ENCODE measurements at places on chromosomes 16 and 17.

- DNase-seq, result no peak
These were observed 281.1 kb downstream of the MAP2K6 start for GRCh38 chr17:69695646-69696045.

- DNase-seq, result no peak
These were observed 218.3 kb downstream of the CDH13 start for GRCh38 chr16:82845116-82845515.

GRCh38 chr16:85027958-85028684, 526 bp downstream of the KIAA0513 start:
- no peak for DNase-seq

DNA sequence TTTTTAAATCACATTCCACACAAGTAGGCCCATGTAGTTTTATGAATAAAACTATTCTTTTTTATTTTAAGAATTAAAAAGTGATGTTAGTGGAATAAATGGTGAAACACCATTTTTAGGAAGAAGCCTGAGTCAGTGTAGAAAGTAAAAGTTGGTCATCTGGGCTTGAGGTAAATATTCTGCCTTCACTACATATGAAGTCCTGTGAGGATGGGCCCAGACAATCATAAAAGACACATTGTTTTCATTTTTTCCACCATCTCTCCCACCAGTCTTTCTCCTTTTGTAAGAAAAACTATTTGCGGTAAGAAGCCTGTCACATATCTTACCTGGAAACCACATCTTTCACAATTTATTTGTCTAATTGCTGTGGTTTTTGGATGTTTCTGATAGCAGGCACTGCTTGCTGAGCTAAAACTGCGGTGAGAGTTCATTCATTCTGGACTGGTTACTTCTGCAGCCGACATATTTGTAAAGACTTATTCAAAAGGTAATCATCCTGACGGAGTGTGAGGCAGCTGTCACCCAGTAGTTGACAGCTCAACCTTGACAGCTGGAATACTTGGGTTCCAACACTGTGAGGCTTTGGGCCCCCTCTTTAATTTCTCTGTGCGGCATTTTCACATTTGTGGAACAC, 10.6 kb upstream of the RFFL start:
- DNase-seq, result peak; percentile 24

DNA sequence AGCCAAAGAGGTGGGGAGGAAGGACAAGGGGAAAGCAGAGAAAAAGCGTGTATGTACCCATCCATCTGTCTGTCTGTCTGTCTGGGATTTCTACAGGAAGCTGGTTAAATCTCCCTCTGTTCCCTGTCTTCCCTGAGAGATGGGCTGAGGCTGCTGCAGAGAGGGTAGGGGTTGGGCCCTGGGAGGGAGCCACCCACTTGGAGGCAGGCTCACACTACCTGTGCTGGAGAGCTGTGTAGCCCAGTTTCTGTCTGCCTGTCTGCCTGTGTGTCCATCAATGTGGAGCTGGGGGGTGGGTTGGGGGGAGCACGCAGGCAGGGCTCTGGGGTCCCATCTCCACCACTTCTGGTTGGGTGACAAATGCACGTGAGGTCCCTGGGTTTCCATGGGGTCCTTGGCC, 18.6 kb upstream of the C17orf113 start:
- peak; percentile 33 for DNase-seq

GRCh38 chr16:70803319-70803718, 2.4 kb upstream of the VAC14 start:
- no peak for DNase-seq

DNA sequence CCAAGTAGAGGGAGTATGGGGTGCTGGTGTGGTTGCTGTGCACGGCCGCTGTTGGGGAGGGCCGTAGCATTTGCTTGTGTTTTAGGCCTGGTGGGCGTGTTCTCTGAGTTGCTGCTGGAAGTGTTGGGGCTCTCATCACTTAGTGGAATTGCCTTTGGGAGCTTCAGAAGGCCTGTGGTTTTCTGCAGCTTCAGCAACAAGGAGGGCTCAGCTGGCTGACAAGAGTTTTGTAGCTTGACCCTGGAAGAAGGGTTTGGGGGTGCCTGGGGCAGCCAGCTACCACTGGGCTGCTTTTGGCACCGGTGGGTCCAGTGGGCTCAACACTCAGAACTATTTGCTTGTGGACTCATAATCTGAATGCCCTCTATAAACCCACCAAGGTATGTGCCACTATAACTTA, 30.9 kb downstream of the HAPSTR1 start:
- no peak for DNase-seq

DNA sequence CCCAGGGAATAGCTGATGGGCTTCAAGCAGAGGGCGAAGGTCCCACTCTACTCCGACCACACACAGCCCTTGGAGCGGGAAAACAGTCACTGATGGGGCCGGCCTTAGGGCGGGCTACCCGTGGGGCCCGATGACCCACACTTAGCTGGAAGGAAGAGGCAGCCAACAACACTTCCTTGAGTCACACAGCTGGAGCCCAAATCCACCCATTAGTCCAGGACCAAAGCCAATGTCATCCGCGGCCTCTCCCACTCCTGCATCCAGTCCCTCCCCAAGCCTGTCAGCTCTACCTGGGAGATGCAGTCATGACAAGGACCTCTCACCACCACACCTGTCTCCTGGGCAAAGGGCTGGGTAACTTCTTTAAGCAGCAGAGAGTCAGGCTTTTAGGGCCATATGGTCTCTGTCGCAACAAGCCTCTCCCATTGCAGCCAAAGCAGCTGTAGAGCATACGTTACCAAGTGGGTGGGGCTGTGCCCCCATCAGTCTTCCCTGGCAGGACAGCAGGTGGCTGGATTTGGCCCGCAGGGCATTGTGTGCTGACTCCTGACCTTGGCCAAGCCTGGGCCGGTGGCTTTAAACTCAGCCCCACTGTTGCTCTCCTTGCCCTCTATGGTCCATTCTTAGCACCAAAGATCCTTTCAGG, 110.7 kb downstream of the SOCS1 start:
- no peak for DNase-seq

DNA sequence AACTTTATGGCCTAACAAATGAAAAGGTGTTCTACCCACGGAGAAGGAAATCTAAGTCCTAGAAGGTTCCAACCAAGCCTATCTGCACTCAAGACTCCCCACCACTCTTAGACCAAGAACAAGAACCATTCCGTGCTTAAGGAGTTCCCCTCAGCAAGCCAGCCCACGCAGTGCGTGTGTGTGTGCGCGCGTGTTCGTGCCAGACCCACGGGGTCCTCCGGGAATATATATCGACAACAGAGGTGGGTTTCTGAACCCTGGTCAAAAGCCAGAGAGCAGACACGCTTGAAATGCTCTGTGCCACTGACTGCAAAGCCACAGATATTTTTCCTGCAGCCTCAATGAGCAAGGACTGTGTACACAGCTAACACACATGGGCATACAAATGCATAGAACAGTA, 70.7 kb downstream of the SLC39A11 start:
- no peak for DNase-seq

DNA sequence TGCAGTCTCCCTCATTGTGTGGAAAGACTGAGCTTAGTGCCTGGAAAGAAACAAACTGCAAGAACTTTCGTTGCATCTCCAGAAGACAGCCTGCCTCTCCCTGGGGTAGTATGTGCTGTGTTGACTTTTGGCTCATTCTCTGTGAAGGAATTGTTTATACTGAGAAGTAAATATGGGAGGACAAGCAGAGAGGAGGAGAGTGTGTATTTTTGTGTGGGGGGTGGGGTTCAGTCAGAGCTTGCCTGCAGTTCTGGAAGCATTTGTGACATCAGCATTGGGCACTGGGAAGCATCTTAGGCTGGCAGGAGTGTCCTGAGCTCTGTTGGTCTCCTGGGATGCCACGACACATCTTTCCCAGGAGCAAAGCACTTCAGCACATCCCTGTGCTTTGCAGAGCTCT, 147.9 kb downstream of the HS3ST3B1 start:
- no peak for DNase-seq

DNA sequence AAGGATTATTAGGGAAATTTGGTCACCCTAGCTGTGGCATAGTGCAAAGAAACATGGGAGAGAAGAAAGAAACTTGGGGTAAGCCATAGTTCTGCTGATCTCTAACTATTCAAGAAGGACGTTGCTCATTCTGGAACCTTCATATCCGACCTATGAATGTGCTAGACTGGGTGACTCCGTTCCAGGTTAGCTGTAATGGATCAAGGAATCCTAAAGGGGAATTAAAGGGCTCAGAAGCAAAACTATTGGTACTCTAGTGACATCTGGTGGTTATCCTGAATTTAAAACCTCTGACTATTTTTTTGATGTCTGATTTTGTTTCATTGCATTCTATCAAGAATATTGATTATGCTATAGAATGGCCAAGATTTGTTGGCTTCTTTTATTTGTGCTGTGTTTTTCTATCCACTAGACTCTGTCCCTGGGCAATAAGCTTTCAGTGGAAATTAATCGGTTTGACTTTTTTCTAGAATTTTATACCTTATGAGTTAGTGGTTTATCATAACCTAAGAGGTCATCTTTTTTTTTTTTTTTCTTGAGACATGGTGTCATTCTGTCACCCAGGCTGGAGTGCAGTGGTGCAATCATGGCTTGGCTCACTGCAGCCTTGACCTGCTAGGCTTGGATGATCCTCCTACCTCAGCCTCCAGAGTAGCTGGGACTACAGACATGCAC, 19.5 kb downstream of the PCTP start:
- peak; percentile 76 for DNase-seq

- DNase-seq, result no peak
These were observed 277.7 kb downstream of the UTP18 start for GRCh38 chr17:51537996-51538550.

DNA sequence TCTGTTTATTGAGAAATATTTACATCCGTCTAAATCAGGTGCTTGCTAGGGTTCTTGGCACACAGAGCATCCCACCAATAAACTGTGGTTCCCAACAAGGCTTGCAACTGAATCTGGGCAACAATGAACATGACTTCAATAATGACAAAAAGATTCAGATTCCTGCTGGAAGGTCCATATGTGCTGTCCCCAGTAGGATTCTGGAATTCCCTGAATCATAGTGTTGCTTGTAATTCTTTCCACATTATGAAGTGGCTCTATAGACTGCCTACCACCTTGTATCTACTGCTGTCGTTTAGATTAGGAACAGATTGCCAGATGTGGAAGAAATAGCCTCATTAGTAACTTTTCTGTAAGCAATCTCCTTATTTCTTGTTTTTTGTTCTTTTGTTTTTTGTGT, 265.9 kb downstream of the WWOX start:
- DNase-seq, result no peak

DNA sequence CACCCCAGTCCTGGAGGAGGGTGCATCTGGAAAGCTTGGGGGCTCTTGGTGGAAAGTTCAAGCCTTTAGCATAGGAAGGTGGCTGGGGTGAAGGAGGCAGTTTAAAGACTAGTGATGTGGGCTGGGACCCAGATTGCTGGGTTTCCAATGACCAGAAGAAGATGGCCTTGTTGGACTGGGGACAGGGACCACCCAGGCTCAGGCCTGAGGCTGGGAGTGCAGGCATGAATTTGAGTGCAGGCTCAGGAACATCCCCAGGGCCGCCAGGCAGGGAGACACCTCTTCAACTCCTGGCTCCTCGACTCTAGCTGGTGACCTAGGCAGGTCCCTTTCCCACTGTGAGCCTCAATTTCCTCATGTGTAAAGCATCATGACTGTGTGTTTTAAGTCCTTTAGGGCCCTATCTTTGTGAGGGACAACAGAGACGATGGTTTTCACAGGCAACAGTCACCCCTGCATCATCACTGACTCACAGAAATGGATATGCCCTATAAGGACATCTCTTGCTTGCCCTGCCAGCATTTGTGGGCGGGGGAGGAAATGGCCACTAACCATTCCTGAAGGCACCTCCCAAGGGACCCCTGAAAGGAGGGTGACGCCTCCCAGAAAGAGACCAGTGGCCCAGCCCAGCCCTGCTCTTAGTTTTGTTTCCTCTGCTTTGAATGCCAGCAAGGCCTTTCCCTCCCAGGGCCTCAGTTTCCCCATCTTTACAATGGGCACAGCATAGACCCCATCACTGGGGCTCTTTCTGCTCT, 11.1 kb downstream of the NLRC5 start:
- DNase-seq, result peak; percentile 85

- no peak for DNase-seq
These were observed 182.7 kb downstream of the PRKCB start for GRCh38 chr16:24018485-24018884.

GRCh38 chr16:10355589-10355988, 30.3 kb upstream of the ATF7IP2 start:
- DNase-seq, result no peak

GRCh38 chr17:57455063-57455914, 199.0 kb downstream of the MSI2 start:
- DNase-seq, result peak; percentile 40

DNA sequence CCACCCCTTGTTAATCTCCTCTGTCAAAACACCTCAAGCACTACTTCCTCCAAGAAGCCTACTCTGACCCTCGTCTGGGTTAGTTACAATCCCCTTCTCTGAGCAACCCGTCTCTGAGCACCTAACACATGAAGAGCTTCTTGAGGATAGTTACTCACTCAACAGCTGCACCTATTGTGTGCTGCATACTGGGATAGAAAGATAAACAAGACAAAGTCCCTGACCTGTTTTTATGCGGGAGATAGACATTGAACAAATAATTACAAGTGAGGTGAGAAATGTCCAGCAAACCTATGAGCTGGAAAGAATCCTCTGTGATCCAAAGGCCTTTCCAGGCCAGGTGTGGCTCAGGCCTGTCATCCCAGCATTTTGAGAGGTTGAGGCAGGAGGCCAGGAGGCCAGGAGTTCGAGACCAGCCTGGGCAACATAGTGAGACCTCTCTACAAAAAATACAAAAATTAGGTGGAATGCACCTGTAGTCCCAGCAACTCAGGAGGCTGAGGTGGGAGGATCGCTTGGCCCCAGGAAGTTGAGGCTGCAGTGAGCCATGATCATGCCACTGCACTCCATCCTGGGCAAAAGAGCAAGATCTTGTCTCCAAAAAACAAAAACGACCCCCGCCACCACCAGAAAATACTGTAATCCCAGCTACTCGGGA, 5.5 kb upstream of the ZNF771 start:
- no peak for DNase-seq

GRCh38 chr17:7654832-7655540, 4.3 kb downstream of the ATP1B2 start:
- no peak for DNase-seq

GRCh38 chr16:69503244-69503643, 62.5 kb upstream of the NFAT5 start:
- peak; percentile 62 for DNase-seq

- no peak for DNase-seq
These were observed 390.9 kb downstream of the TMEM114 start for GRCh38 chr16:8199390-8199789.

GRCh38 chr16:56722200-56722842, 7.6 kb upstream of the NUP93 start:
- DNase-seq, result no peak

- DNase-seq, result peak; percentile 94
These were observed 169.9 kb upstream of the MAF start for GRCh38 chr16:79770244-79771064.

GRCh38 chr16:89314357-89314756, 96.9 kb downstream of the ZNF778 start:
- DNase-seq, result peak; percentile 57

- DNase-seq, result no peak
These were observed 17.3 kb upstream of the C16orf74 start for GRCh38 chr16:85768199-85768598.

GRCh38 chr16:86992587-86992986, 324.6 kb downstream of the C16orf95 start:
- DNase-seq, result no peak

- no peak for DNase-seq
These were observed 45.8 kb downstream of the NOS2 start for GRCh38 chr17:27754549-27754948.

- peak; percentile 31 for DNase-seq
These were observed 7.6 kb upstream of the CMTR2 start for GRCh38 chr16:71296584-71297340.

- DNase-seq, result no peak
These were observed 6.2 kb downstream of the AKAP1 start for GRCh38 chr17:57091186-57091618.
